Activated T-helper 9 cell treated with anti-CD3 and anti-CD28 coated beads, Interleukin-2, amount 50 U/mL, for 16 hours (primary cell): ENCODE measurements at places on chromosomes 13 and 19.

- DNase-seq: no peak
Measured at GRCh38 chr13:98515818-98516465, 61.0 kb downstream of the STK24 start.

DNA sequence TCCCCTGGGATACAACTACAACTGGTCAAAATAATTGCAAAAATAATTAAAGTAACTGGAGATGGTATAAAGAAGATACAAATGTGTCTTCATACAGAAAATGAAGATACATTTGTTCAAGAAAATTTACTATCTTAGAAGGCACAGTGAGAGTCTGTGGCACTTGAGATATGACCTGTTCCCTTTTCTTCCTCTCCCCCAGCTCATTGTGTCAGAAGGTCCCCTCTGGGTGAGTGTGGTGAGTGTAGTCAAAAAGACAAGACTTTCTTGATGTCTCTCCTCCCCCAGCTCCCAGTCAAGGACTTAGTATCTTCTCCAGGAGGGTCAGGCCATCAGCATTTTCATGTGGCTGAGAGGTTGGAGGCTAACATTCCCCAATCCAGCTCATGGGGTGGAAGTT lies 51.7 kb downstream of the EDNRB start:
- no peak for DNase-seq

- DNase-seq: no peak
Measured at GRCh38 chr13:24899601-24900000, 135.6 kb downstream of the RNF17 start.

GRCh38 chr19:41546386-41546789 lies 29.6 kb upstream of the CEACAM21 start:
- no peak for DNase-seq

GRCh38 chr13:20567881-20568528 lies 1.0 kb downstream of the IFT88 start:
- no peak for DNase-seq

DNA sequence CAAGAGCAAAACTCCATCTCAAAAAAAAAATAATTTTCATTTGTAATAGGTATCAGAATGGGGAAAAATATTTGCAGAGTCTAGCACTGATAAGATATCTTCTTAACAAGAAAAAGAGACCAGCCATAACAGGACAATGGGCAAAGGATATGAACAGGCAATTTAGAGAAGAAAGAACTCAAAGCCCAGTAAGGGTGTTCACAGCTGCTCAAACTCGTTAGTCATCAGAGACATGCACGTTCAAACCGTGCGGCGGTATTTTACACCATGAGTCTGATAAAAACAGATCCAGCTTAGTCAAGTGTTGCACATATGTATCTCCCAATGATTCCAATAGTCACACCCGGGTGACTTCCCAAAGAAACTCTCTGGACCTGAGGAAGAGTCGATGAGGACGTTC lies 13.7 kb upstream of the NCCRP1 start:
- no peak for DNase-seq

DNA sequence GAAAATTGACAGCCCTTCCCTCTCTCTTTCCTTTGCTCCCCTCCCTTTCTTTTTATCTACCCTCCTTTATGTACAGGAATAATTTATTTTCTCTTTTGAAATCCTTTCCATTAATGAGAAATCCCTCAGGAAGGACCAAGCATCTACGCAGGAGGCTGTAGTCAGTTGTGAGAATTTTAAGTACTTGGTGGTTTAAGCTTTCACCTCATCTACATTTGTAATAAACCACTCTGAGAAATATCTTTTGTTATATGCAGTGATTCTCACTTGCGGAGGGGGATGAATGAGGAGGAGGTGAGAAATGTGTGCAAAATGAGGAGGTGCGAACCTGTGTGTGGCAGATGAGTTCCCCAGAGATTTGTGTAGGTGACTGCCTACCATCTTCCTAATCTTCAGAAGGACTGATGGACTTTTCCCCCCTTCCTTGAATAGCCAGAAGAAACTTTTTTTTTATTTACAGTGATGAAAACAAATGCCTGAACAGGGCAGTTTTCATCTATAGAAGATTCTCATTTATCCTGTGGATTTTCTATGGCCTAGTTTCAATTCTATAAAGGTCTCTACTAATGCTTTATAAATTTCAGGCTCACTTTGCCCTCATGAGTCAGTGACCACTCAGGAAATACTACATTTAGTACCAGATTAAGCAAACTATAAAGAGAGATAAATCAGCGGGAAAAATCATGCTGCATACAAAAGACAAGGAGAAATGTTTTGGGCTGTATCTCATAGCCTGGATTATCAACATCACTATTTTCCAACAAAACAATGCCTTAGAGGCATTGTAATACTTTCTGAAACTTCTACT lies 118.3 kb downstream of the LHFPL6 start:
- DNase-seq: no peak

DNA sequence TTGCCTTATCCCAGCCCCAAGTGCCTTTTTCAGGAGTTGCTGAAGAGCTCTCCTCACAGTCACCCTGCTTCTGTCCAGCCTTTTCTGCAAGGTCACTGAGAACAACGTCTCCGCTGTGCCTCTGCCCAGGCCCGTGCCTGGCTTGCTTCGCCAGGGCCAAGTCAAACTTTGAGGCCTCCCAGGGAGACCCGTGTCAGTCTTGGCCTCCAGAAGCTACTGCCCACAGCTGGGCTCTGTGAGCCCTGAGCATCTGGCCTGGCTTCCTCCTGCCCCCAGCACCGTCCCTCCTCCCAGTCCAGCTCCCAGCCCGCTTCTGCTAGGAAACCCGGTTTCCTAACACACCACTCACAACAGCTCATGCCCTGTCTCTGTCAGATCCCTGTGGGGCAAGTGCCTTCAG lies 165.9 kb downstream of the TEX29 start:
- no peak for DNase-seq
